ENCODE measurements at places on chromosomes 12 and 14.

DNA sequence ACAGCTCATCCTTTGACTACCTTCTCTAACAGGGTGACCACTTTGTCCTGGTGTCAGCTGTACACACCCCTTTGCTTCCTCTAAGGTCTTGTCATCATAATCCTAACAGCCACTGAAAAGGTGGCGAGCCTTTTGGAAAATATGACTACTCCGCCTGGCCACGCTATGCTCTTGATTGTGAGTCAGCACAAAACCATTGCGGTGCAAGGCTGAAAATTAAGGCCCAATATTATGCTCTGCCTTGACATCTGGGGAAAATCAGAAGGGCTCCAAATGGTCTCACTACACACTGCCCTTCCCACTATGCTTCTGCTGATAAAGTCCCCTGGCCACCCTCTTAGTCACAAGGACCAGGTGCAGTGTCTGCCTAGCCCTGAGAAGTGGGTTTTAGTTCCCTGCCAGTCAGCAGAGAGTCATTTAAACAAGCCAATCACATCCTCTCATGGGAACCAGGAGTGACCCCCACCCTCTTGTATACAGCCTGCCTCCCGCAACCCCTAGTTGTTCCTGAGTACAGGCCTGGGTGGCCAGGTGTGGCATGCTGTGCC lies 34.3 kb downstream of the FGD6 start:
- DNase-seq: no peak

GRCh38 chr14:68047906-68048305 lies 228.3 kb downstream of the RAD51B start:
- DNase-seq: no peak

DNA sequence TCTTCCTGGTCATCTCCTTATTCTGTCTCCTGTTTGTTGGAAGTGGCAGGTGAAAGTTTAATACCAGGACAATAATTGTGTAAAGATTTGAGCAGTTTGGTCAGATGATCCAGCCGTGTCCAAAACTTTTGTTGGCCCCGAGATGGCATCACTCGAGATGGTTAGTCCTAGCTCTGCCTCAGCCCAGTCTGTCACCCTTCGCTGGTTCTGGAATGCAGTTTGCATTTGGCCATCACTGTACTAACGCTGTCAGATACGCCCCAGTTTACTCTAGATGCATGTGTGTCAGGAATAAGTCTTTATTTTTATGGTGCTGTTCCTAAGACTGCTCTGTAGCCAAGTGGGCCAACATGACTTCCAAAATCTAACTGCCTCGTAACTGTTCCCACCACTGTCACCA lies 79.6 kb downstream of the MOK start:
- DNase-seq: no peak

DNA sequence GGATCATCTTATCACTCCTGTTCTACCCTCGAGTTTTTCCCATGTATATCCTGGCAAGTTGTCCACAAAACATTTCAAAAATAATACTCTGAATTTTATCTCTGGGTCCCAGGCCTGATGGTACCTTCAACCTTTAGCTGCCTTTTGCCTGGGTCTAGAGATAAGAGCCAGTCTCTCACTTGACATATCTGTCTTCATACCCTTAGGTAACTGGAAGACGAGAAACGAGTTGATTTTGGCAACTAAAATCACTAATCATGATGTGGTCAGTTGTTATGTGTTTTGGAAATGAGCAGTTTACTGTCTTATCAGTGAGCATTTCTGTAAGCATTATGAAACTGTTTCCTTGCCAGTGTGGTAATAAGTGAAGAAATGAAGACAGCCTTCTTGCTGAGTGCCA lies 6.3 kb downstream of the RNF10 start:
- no peak for DNase-seq

DNA sequence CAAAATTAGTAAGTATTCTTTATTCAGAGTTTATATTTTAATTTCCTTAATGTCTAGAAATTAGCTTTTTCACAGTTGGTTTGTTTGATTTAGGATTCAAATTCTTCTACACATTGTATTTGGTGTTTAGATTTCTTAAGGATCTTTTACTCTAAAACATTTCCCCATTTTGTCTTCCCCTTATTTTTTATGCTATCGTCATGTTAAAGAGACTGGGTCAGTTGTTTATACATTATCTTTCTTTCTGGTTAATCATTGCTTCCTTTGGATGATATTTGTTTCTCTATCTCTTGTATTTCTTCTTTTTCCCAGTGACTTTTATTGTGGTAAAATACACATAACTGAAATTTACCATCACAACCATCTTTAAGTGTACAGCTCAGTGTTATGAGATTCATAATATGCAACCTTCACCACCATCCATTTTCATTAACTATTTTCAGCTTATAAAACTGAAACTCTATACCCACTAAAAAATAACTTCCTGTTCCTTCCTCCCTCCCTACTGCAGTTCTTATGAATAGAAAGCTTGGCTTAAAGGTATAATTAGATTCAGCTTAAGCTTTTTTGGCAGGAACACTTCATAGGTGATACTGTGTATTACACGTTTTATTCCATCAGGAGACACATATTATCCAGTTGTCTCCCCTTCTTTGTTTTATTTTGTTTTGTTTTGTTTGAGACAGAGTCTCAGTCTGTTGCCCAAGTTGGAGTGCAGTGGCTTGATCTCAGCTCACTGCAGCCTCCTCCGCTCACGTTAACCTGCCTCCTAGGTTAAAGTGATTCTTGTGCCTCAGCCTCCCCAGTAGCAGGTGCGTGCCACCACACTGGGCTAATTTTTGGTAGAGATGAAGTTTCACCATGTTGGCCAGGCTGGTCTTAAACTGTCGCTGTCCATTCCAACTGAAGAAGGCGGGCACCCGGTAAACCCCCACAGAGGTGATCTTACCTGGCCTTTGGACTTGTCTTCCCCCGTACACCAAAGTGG lies 45.0 kb downstream of the NOPCHAP1 start:
- no peak for DNase-seq

DNA sequence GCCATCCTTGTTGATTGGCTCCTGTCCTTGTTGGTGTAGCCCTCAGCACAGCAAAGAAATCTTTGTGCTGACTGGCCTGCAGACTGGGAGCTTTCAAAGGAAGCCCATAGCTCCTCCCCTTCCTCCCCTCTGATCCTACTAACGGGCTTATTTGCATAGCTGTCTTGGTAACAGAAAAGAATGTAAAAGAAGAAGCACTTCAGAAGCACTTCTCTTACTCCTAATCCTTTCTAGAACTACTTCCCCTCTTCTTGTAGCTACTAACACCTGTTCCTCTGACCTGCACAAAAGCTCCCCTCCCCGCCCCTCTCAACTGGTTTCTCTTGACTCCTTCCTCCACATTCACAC lies 14.3 kb upstream of the RIC8B start:
- DNase-seq: no peak

- no peak for DNase-seq
These were observed 60.5 kb downstream of the DDX51 start for GRCh38 chr12:132083614-132083940.

- no peak for DNase-seq
These were observed 129.2 kb upstream of the EVL start for GRCh38 chr14:99936056-99936455.

DNA sequence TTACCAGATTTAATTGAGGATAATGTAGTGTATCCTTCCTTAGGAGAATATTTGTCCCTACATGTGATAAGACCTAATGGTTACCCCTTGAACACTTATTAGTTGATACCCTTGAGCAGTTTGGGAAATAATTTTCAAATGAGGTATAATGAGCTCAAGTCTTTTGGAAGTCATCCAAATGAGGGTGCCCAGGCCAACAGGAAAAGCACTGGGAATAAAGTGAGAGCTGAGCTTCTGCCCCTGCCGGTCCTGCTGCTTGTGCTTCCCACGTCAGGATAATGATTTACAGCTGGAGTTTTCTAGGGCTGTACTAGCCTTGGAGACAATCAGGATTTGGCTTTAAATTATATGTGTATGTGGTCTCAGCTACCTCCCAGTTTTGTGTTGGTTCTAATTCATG lies 178.8 kb upstream of the FRMD6 start:
- DNase-seq: no peak

GRCh38 chr12:114481200-114481535 lies 75.2 kb upstream of the TBX5 start:
- no peak for DNase-seq

DNA sequence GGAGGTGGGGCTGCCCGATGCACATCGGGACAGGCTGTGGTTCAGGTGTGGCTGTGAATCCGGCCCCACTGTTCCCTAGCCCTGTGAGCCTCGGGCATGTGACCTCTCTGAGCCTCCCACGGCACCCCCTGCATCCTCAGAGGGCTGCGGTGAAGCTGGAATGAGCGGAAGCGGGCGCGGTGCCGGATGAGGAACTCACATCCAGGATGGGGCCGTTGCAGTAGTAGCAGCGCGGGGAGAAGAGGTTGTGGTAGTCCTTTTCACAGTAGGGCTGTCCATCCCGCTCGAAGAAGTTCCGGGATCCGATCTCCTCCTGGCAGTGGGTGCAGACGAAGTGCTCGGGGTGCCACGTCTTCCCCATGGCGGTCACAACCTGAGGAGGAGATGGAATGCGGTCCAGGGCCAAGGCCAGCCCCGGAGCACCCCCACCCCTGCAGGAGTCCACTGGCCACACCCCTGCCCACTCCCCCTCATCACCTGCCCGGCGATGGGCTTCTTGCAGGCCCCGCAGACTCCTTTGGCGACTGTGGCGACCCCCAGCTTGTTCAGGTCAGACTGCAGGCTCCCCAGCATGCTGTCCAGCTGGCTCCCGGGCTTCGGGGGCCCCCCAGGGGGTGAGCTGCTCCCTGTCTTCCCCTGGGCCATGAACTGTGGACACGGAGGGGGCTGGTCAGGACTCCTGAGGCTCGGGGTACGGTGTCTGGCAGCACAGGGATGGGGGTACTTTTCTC lies 13.9 kb upstream of the RPLP0 start:
- no peak for DNase-seq

DNA sequence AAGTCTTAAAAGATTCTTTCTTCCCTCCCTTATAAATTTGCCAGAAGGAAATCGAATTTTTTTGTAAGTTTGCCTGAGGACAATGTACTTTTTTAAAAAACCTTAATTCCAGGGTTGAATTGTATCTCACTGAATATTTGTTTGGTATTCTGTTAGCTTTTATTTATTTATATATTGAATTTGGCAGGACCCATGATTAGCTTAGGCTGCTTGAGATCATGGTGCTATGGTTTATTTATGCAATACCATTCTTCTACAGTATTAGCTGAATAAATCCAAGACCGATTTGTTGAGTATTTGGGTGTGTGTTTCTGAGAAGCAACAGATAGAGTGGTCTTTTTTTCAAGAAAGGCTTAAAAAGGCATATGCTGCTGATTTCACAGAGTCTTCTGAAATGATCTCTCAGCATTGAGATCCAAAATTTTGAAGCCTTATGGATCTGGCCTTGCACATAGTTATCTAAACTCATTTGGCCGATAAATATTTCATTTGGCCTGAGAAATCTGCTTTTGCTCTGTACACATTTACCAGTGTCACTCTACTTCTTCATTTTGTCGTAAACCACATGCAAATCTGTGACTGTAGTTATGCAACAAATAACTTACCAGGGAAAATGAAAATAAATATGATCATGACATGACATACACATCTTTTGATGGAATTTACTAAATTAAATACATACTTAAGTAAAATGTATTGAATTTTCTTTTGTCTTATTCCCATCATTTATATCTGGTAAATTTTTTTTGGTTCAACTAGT lies 265.8 kb upstream of the FLRT2 start:
- no peak for DNase-seq

DNA sequence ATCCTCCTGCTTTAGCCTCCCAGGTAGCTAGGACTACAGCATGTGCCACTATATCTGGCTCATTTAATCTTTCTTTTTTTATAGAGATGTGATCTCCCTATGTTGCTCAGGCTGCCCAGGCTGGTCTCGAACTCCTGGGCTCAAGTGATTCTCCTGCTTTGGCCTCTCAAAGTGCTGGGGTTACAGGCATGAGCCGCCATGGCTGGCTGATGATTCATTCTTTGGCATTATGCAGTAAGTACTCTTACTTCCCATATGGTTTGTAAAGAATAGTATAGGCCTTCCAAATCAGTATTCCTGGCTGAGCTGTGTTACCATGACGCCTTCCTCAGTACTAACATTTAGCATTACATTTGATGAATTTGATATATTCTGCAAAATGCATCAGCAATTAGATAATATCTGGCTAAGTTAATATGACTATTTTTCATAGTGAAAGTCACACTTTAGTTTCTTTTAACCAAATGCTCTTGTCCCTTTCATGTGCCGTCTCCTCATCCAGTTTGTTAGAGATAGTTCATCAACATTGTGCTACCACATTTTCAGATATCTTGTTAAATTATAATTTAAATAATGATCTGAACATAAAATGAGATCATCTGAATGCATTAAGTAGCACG lies 3.2 kb upstream of the MIA2 start:
- no peak for DNase-seq

DNA sequence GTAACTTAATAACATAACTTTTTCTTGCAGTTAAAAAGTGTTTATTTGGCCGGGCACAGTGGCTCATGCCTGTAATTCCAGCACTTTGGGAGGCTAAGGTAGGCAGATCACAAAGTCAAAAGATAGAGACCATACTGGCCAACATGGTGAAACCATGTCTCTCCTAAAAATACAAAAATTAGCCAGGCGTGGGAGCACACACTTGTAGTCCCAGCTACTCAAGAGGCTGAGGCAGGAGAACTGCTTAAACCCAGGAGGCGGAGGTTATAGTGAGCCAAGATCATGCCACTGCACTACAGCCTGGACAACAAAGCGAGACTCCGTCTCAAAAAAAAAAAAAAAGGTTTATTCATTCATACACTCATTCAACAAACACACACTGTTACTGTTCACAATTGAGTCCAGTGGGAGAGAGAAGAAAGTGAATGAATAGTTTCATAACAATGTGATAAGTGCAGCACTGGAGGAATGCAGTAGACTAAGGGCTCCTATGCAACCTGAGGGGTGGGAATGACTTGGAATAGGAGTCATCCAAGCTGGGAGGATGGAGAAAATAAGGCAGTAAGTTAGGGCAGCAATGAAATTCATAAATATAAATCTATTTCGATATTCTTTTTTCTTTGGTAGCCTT lies 19.8 kb downstream of the DAD1 start:
- DNase-seq: no peak

- no peak for DNase-seq
These were observed 31.0 kb downstream of the RNF34 start for GRCh38 chr12:121430833-121431415.

DNA sequence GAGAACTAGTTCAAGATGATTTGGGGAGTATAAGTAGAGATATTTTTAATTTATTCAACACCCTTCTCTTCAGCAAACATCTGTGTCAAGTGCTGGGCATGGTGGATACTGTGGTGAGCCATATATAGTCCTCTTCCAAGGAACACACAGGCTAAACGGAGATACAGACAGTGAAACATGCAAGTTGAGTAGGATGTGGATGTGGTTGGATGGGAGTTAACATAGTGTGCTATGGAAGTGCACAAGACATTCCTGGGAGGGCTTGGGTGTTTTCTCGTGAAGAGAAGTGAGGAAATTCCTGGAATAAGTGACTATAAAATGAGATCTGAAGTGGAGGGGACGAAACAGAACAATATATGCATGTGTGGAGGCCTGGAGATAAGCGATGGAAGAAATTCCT lies 181.1 kb upstream of the NPAS3 start:
- no peak for DNase-seq

DNA sequence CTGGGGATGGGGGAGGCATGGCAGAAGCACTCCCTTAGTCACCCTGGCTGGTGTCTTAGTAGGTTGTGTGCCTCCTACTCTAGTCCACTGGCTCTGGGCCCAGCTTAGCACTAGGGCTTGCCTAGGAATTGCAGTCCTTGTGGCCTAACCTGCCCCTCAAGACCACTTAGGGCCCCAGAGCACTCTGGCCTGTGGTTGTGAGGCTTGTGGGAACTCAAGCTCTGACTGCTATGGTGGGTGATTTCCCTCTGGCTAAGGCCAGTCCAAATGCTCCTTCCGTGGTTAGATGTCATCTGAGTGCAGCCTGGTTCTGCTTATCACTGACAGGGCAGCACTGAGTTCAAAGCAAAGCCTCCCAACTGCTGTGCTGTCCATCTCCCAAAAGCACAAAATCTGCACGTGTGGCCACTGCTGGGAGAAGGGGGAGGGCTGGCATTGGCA lies 20.2 kb downstream of the FGD4 start:
- no peak for DNase-seq
